ENCODE measurements at places on chromosomes 3 and 15. TPM values are rescaled to one million over a fixed set of nuclear protein-coding genes. Genes with fewer than 3 reads are reported as not detected.

Gene ATR
- 23.2 TPM for total RNA-seq

Gene CYP11A1
- total RNA-seq = 61.3 TPM

Gene SHC4
- 0.35 TPM for total RNA-seq

Gene SMCO1
- total RNA-seq = not detected

Gene ADAMTSL3
- 7.6 TPM for total RNA-seq

Gene NDN
- 121 TPM for total RNA-seq

Gene FSD2
- not detected for total RNA-seq

Gene REC114
- total RNA-seq = not detected

Gene CRABP1
- not detected for total RNA-seq

Gene SUSD5
- total RNA-seq = 0.38 TPM

Gene RGMA
- total RNA-seq = 23.6 TPM

Gene BBS4
- 24.5 TPM for total RNA-seq

Gene SLC27A2
- not detected for total RNA-seq

Gene RTP1
- total RNA-seq = not detected

Gene PRR20G
- total RNA-seq = not detected

GRCh38 chr3:7307410-7307809, 446.5 kb downstream of the GRM7 start:
- no peak for DNase-seq

- DNase-seq = no peak
These were observed 70.4 kb upstream of the PCSK6 start for GRCh38 chr15:101559952-101560351.

- peak; percentile 59 for DNase-seq
These were observed 683 bp upstream of the CPEB1 start for GRCh38 chr15:82647835-82648256.

DNA sequence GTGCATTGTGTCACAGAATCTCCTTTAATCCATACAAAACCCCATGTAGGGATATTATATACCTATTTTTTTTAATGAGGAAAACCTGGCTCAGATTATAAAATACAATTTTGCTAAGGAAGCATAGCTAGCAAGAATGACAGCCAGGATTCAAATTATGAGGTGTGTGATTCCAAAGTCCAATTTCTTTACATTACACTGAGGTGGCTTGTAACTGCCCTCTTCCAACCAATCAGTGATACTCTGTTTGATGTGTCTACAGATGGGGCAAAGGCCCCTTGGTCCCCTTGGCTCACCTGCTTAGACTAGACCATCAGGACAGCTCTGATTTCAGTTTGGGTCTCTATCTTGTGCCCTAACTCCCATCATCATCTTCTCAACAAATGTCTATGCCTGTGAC, 120.3 kb upstream of the ADAMTS9 start:
- no peak for DNase-seq

DNA sequence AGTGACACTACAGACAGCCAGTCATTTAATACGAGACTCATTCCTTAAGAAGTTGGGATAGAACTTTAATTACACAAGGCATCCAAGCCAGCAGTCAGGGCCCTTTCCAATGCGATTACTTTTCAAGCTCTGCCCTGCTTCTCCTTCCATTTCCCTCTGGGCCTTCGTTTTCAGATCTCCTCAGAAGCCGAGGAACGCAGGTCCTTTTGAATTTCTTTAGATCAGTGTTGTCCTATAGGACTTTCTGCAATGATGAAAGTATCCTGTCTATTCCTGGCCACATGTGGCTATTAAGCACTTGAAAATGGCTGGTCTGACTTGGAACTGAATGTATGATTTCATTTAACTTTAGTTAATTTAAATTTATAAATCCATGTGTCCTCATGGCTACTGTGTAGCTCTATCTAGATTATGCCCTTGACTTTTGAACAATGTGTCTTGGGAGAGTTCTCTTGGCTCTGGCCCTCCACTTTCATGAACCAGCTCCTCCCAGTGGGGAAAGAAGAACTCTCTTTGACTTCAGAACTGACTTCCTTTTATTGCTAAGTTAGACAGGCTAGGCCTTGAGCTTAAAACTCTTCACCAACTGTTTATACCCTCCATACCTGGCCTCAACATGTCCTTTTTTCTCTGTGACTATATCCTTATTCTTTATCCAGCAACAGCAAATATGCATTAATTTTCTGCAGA, 22.6 kb downstream of the TGFBR2 start:
- no peak for DNase-seq

DNA sequence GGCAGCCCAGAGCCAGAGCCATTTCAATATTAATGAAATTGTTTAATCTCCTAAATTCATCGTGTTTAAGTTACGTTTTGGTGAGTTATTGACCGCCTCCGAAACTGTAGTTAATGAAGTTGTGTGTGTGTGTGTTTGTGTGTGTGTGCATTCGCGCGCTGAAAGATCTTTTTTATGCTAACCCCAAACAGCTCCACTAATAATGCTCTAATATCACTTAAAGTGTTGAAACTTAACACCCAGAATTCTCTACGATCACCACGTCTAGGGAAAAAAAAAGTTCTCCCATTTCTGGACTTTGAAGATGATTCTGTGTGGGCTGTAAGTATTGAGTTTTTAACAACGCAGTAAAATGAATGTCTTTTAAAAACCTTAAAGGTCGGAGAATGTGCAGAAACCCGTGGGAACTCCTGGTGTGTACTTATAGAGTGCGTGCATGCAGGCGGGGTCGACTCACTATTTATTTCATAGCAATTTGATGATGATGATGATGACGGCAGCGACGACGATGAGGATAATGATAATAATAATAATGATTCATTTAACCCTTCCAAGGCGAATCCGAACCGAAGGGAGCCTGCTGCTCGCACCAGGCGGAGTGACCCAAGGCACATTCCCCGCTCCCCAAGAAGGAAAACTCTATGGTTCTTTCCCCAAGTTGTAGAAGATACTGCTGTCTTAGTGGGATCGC, 1.4 kb upstream of the FOXB1 start:
- no peak for DNase-seq

- DNase-seq = no peak
These were observed 315.2 kb downstream of the ZBTB20 start for GRCh38 chr3:114831861-114832260.

DNA sequence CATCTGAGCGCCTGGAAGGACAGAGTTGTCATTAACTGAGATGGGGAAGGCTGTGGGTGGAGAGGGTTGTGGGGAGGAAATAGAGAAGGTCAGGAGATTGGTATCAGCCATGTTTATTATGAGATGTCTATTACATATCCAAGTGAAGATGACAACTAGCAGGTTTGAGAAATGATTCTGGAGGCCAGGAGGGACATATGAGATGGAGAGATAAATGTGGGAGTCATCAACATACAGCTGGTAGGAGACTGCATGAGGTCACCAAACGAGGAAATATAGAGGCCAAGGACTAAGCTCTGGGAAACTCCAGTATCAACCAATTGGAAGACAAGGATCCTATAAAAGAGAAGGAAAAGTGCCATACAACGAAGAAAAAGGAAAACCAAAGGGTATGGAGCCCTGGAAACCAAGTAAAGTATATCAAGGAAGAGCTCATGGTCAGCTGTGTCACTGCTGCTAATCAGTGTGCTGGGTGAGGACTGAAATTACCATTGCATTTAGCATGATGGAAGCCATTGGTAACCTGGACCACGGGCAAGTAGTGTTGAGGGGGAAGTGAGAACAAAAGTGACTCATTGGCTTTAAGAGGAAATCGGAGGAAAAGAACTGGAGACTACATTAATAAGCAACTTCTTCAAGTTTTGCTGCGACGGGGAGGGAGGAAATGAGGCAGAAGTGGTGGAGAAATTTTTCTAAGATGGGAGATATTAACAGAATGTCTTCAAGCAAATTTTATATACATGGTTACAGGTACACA, 14.0 kb upstream of the UACA start:
- DNase-seq = no peak

GRCh38 chr3:38842266-38842965, 26.4 kb upstream of the SCN10A start:
- DNase-seq = no peak

DNA sequence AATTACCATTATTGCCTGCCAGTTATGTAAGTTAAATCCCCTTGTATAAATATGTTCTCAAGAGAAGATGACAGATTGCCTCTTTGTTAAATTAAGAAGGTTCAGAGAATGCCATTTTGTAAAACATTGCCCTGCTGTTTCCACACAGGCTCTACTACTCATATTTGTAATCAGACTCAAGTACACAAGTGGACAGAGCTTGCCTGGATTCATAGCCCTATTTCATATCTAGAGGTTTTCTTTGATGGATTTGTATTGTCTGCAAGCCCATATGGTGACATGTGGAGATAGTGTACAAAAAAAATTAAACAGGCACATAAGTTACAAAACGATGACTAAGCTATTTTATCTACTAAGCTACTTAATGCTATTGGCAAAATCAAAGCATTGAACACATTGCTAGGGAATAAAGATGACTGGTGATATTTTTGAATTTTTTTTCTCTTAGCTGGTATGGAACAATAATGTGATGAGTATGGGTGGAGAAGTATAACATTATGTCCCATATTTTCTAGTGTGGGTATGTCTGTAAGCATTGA, 1286.6 kb upstream of the ALCAM start:
- no peak for DNase-seq

- DNase-seq = no peak
These were observed 263.8 kb downstream of the FOXP1 start for GRCh38 chr3:71319771-71320170.

DNA sequence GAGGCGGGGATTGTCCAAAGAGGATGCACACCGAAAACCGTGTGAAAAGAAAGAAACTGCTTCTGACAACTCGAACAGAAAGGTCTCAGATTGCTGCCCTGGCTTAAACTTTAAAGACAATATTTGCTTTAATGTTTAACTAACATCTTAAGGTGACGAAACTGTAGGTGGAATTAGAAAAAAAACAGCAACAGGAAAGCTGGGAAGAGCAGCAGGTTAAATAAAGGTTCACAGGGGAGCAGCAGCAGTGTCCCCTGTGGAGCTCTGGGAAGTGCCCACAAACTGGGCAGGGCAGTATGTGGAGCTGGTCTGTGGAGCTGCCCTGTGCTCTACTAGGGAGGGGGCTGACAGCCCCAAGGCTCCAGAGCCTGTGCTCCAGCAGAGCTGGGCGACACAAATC, 25.4 kb downstream of the RUVBL1 start:
- DNase-seq = no peak

GRCh38 chr15:63362885-63363284, 18.8 kb downstream of the CA12 start:
- DNase-seq = no peak

GRCh38 chr3:243356-243725, 46.8 kb downstream of the CHL1 start:
- no peak for DNase-seq

- no peak for DNase-seq
These were observed 240.1 kb downstream of the XXYLT1 start for GRCh38 chr3:195030791-195031321.

- no peak for DNase-seq
These were observed 21.3 kb downstream of the GASK1A start for GRCh38 chr3:43000387-43000786.

- DNase-seq = no peak
These were observed 109.0 kb downstream of the TLE3 start for GRCh38 chr15:69988541-69989225.

DNA sequence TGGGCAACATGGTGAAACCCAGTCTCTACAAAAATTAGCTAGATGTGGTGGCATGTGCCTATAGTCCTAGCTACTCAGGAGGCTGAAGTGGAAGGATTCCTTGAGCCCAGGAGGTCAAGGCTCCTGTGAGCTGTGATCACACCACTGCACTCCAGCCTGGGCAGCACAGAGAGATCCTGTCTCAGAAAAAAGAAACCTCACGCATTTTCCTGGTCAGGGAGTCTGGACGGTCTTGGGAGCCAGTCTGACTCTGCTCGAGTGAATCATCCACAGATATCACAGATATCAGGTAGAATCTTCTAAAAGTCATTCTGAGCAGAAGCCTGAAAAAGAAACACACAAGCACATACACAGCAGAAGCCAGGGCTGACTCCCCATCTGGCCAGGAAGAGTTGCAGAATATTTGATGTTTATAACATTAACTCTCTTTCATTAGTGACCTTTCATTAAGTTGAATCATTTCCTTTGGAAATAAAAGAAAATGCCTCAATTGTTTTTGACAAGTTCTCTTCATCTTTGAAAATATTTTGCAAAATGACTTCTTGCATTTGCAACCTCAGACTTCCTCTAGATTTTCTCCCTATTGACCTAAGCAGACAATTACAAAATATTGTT, 56.5 kb upstream of the ABHD17C start:
- DNase-seq = no peak

DNA sequence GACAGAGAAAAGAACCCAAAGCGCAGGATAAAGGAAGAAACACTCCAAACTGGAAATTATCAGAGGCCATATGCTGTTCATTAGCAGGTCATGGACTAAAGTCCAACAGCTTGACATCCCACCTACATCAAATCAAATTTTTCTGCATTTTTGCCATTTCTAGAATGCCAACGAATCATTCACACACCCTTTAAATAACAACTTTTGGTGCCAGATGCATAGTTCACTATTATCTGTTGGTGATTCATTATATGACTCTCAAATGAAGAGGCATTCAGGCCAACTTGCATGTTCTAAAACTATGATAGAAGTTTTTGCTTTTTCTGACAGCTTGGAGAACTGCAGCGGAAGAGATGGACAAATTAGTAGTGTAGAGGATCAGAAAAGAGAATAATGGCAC, 529.8 kb upstream of the NAALADL2 start:
- no peak for DNase-seq

DNA sequence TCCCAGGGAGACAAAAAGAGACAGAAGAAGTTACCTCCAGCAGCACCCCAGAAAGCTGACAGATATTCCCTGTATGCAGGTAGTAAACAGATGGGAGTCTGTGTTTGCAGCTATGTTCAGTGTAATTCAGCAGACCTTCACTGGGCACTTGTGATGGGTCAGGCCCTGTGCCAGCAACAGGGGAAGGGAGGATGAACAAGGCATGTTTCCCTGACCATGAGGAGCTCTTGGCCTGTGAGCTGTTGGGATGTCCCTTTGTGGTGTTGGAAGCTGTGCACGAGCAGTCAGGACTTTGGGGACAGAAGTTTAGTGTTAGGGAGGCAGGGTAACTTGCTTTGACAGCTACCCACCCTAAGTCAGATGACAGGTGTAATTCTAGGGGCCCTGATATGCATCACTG, 106.0 kb upstream of the TRIM42 start:
- peak; percentile 36 for DNase-seq

DNA sequence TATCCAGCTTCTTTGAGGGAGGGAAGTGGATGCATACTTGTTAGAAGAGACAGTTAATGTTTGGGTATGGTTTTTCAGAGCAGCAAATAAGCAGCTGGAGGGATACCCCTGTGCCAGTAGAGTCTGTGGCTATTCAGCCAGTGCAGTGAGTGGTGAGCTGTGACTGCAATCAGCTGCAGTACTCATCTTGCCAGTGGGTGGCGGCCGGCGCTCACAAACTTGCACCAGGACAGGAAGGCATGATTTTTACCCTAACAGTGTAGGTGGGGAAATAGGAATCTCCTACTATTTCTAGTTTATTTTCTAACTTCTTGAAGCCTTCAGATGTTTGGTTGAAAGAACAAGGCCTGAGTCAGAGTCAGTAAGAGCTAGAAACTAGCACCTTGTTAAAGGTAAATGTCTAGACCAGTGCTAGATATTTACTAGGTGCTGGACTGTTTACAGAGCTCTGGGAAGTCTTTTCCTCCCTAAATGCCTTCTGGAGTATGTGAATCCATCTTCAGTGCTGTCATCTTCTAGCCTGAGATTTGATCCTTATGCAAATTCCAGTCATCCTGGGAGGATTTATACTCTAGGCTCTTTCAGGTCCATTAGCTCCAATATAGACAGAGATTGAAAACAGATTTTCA, 23.6 kb downstream of the TIMP4 start:
- DNase-seq = peak; percentile 76

- no peak for DNase-seq
These were observed 78.7 kb downstream of the USF3 start for GRCh38 chr3:113617726-113618125.

GRCh38 chr3:170344971-170345370, 12.5 kb upstream of the SKIL start:
- no peak for DNase-seq

Measured in ovary (tissue), 10 donors.